ENCODE measurements at places on chromosomes 12 and 14. TPM values are rescaled to one million over a fixed set of nuclear protein-coding genes. Genes with fewer than 3 reads are reported as not detected.

The OR4E2 gene
- not detected for total RNA-seq

GRCh38 chr14:102771144-102771543 lies 6.1 kb upstream of the TRAF3 start:
- no peak for DNase-seq

DNA sequence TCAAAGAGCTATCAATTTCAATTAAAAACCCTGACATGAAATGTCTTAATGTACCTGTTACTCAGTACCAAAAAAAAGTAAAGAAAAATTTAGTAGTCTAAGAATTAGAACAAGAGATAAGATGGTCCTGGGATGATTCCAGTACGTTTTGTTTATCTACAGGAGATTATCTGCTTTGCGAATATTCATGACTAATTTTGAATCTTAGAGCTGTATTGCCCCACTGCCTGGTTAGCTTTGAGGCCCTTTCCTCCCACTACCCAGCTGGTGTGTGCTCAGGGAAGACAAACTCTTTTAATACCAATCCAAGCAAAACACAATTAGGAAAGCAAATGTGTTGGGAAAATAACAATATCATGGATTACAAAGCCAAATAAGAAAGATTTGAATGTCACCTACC lies 263.5 kb downstream of the FOXG1 start:
- no peak for DNase-seq

GRCh38 chr12:100555722-100556121 lies 17.8 kb upstream of the GAS2L3 start:
- peak; percentile 36 for DNase-seq

The FITM1 gene
- 132 TPM for total RNA-seq
